Ovary (tissue), 10 donors: ENCODE measurements at places on chromosomes 12 and 14.

- DNase-seq = peak; percentile 70
These were observed 38.0 kb upstream of the RIN3 start for GRCh38 chr14:92475451-92476187.

DNA sequence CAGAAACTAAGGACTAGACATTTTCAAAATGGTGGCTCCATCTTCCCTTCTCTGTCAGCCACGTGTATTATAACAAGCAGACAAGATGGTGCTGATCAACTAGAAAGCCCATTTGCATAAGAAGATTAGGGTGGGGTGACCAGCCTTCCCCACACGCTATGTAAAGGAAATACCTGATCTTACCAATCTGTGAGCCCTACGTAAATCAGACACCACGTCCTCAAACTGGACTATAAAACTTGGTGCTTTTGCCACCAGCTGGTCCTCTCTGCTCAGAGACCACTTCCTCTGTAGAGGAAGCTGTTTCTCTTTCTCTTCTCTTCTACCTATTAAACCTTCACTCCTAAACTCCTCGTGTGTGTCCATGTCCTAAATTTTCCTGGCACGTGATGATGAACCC, 101.1 kb upstream of the PLEKHG7 start:
- DNase-seq = no peak

DNA sequence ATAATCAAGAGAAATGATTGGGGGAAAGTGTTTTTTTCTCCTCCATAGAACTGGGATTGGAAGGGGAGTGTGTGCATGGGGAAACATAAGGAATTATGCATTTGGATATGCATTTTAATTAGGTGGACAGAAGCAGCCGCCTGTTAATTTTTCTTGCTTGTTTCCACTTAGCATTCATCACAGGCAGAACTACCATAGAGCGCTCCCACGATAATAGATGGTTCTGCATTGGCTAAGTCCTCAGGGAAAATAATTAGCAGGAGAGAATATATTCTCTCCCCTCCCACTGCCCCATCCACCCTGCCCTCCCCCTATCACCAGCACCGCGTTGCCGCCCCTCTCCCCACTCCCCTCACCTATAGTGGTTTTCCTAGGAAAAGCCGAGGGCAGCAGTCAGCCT, 11.4 kb downstream of the DPF3 start:
- DNase-seq = no peak

- no peak for DNase-seq
These were observed 470.9 kb upstream of the CCDC196 start for GRCh38 chr14:66015071-66015780.
